ENCODE measurements at places on chromosomes 12 and 14.

- DNase-seq, result no peak
These were observed 942 bp downstream of the ZC2HC1C start for GRCh38 chr14:75070383-75070782.

DNA sequence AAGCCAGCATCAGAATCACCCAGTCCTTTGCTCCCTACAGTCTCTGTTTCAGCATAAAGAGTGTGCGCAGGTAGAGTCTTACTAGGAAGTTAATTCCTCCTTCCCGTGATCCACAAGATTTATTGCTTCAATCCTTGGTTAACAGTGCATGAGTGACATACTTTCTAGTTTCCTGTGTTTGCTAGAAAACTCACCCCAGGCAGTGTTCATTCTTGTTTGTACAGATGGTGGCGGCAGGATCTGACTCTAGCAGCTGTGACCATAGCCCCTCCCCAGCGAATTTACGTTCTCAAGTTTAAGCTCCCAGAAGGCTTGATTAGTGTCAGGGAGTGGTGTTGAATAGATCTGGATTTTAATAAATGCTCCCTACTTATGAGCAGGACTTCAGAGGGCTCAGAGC, 75.9 kb upstream of the ANO2 start:
- no peak for DNase-seq

- DNase-seq, result no peak
These were observed 21.1 kb upstream of the TMEM132C start for GRCh38 chr12:128245905-128246304.

- no peak for DNase-seq
These were observed 51.5 kb upstream of the CMKLR1 start for GRCh38 chr12:108390495-108391203.

- no peak for DNase-seq
These were observed 177.1 kb downstream of the RMST start for GRCh38 chr12:97639702-97640101.

DNA sequence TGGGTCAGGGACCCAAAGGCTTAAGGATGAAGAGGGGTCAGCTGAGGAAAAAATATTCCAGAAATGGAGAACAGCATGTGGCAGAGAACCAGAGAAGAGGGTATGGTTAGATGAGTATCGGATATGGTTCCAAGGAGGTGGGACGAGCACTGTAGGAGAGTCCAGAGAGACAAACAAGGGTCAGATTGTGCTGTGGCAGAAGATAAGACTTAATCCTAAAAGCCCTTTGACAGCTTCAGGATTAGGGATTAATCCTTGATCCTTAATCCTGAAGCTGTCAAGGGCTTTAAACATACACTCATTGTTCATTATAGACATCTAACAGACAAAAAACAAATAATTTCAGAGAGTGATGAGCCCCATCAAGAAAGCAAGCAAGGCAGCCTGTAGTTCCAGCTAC, 124.0 kb downstream of the SPTSSA start:
- no peak for DNase-seq

GRCh38 chr12:109098651-109099050, 1.3 kb downstream of the UNG start:
- no peak for DNase-seq

- no peak for DNase-seq
These were observed 10.1 kb upstream of the DNAH10 start for GRCh38 chr12:123752046-123752445.

GRCh38 chr14:104146651-104147345, 8.4 kb downstream of the KIF26A start:
- DNase-seq, result no peak

DNA sequence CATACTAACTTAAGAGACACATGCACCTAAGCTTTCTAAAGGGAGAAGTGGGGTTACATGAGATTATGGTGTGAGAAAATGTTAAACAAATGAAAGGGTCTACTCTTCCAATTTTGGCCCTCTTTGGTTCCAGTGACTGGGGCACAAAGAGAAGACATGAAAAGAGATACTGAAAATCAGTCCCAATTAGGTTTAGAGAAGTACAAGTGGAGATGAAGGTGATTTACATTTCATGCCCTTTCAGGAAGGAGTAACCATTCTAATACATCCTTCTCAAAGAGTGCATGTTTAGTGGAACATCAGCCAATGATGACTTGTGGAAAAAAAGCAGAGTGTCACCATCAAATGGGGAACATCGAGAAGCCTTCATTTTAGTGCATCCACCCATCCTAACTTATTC, 14.4 kb downstream of the MGP start:
- no peak for DNase-seq

- no peak for DNase-seq
These were observed 40.8 kb downstream of the SPATA7 start for GRCh38 chr14:88426271-88426670.

GRCh38 chr12:114443607-114444421, 37.9 kb upstream of the TBX5 start:
- DNase-seq, result no peak

GRCh38 chr12:95709152-95709551, 81.4 kb downstream of the NTN4 start:
- no peak for DNase-seq

DNA sequence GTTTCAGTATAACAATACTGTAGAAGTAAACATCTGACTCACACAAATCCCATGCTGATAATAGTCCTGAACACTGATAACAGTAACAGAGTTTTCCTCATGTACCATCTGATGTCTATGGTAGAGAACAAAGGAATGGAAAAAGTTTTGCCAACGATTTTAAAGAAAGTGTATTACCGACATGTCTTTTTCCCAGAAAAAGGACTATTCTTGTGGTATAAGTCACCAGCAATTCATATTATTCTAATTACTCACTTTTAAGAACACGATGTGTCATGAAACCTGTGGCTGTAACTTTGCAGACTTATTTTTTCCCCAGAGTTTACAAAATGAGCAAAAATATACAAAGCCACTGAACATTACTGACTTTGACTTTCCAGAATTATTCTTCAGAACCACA, 40.1 kb upstream of the DCN start:
- no peak for DNase-seq

DNA sequence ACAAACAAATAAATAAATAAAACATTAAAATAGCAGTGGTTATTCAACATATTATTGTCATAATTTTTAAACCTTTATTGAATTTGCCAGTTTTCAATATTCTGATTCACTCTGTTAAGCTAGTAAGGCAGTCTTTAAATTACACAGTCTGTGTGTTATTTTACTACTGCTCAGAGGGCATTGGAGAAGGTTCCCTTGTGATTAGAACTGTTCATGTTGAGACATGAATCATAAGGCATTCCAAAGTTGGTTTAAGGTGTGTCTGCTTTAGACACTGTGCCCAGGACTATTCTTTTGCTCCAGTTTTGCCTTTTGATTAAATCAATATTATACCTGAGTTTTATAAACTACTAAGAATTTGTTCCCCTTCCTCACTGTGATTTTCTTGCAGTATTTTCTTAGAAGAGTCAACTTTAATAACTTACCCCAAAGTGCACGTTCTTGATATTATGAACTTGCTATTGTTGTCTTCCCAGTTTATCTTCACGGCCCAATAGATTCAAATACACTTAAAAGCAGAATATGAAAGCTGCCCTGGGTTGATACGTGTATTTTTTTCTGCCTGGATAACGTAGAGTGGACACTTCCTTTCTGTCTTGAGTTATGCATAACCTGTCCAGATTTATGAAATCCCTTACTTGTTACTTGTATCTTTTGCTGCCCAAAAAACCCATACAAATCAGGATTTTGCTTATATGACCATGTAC, 105.3 kb upstream of the BCAT1 start:
- DNase-seq, result no peak

- no peak for DNase-seq
These were observed 52.9 kb downstream of the ANO6 start for GRCh38 chr12:45268672-45269411.

- no peak for DNase-seq
These were observed 4.9 kb upstream of the FOXG1 start for GRCh38 chr14:28761438-28762291.

GRCh38 chr14:98270201-98270600, 1001.8 kb downstream of the BCL11B start:
- DNase-seq, result no peak

DNA sequence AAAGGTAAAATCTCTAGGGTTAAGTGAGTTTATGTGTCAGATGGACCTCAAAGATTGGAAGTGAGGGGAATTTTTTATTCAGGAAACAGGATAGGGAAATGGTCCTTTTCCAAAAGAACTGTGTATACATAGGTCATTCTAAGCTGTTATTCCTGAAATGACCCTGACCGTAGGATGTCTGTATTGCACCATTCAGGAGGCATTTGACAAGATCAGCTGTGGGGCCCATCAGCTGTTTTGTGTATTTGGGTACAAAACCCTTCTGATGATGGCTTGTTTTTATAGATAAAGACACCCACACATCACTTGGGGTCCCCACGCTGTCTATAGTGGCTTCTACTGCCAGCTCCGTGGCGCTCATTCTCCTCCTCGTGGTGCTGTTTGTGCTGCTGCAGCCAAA, 62.6 kb upstream of the SRSF5 start:
- DNase-seq, result no peak

- DNase-seq, result no peak
These were observed 541.2 kb downstream of the SNAPC1 start for GRCh38 chr14:62303437-62303836.

GRCh38 chr12:89424389-89424788, 72.1 kb upstream of the DUSP6 start:
- no peak for DNase-seq

DNA sequence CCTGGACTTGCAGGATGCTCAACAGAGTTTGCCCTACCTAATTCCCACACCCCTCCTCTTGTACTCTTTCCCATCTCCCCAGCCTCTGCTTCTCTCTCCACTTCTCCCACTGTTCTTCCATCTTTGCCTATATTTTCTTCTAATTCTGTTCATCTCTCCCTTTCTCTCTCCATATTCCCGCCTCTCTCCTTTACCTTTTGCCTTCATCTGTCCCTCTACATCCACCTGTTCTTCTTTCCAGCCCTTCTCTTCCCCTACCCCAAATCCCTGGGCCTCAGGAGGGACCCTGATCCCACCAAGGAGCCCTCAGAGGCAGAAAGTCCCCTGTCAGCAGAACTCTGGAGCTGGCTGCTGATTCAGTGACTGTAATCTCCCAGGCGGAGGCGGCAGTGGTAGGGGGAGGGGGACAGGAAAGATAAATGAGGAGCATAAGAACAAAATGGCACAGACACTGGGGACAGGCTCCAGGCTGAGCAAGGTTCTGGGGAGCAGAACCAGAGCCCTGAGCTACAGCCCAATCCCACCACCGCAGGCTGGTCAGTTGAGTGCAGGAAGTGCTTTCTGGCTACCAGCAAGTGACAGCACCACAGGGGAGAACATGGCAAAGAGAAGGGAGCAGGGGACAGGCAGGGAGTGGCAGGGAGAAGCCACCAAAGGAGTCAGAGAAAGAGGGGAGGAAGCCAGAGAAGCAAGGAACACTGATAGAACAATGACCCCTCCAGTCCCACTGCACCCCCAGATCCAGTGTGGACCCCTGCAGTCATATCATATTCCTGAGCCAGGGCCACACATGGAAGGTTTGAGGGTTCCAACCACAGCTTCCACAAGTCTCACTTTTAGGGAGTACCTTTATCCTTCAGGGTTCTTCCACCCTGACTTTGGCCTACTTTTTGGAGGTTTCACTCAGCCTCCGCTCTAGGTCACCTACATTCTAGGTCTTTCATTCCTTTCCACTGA, 27.0 kb downstream of the SMUG1 start:
- no peak for DNase-seq

GRCh38 chr14:35553808-35554207, 19.8 kb downstream of the INSM2 start:
- DNase-seq, result no peak

- DNase-seq, result no peak
These were observed 9.3 kb downstream of the SLC48A1 start for GRCh38 chr12:47782372-47782770.

- DNase-seq, result no peak
These were observed 3.6 kb downstream of the PSMA6 start for GRCh38 chr14:35295845-35296161.

GRCh38 chr14:39988939-39989338, 556.7 kb upstream of the FBXO33 start:
- no peak for DNase-seq

- DNase-seq, result no peak
These were observed 24.4 kb upstream of the SERPINA4 start for GRCh38 chr14:94536836-94537235.

DNA sequence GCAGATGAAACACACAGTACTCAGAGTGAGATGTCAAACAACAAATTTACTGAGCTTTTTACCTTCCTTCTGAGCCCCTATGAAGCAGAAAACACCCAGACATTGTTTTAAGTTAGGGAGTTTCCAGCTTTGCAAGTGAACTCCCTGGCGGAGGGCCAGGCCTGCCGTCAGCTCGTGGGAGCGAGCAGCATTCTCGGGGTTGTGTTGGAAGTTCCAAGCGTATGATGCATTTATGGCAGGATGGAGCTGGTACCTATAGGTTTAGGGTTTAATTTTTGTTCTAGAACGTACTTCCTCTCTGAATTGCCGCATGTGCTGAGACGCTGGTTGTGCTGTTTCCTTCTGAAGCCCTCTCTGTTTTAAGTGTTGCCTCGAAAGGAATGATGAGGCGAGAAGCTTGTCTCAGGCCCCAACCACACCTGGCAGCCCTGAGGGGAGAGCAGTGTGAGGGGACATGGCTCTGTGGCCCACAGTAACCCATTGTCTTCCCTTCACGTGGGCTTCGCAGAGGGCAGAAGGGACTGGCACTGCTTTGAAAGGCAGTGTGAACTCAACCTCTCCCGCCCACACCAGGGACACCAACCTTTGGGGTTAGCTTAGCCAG, 76.6 kb downstream of the SSPN start:
- no peak for DNase-seq

DNA sequence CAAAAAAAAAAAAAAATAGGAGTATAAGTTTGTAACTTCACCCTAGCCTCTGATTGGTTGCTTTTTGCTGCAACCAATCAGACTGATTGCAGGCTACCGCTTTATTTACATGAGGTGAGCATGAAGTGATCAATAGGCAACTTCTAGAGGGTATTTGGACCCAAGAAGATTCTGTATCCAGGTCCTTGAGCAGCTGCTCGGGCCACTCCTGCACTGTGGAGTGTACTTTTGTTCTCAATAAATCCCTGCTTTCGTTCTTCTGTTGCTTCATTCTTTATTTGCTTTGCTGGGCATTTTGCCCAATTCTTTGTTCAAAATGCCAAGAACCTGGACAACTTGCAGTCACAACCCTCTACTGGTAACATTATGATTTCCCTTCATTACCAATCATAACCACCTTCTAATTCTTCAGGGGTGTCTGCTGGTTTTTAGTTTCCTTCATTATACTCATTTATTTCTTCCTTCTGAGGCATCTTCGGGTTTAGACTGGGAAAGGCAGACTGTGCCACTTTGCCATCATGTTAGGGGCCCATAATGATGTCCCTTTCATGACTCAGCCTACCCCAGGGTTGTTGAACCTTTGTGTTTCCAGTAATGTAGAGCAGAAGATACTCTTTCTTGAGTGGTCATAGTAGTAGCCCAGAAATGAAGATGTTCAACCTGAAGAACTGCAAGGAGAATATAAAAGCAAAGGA, 43.4 kb upstream of the LIMA1 start:
- DNase-seq, result no peak

DNA sequence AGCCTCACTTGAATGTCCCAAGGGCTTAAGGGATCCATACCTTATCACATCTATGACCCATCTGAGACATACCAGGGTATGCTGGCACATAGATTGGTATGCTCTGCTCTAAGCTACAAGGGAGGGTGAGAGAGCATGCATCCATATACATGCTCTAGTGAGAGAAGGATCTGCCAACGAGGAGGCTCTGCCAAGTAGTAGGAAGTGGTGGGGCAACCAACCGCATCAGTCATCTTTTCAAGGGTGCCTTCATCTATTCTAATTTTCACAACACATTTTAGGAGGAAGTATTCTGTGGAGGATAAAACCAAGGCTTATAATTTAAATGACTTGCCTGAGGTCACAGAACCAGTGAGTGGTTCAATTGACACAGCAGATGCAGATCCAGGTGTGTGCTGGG, 6.6 kb upstream of the PPM1A start:
- DNase-seq, result no peak
